ENCODE measurements at places on chromosomes 2 and 18.

- DNase-seq = no peak
Measured at GRCh38 chr18:78742218-78742745, 237.3 kb upstream of the SALL3 start.

DNA sequence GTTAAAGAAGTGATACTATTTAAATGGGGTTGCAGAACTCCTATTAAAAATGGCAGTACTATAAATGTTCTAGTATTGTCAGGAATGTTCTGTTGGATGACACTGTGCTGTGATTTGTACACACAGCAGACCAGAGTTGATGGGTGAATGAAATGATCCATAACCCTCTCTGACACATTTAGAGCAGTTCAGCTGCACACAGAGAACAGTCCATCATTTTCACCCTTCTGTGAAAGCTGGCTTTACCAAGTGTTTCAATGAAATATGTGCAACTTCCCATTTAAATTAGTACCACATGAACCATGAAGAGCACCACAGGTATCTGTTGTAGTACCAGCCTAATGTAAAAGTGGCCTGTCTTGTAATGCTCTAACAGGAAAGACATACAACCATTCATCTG lies 981.4 kb downstream of the TMEM182 start:
- no peak for DNase-seq

- DNase-seq = no peak
Measured at GRCh38 chr2:19009510-19009909, 348.9 kb downstream of the OSR1 start.

GRCh38 chr2:235699576-235699975 lies 205.7 kb downstream of the AGAP1 start:
- DNase-seq = no peak

DNA sequence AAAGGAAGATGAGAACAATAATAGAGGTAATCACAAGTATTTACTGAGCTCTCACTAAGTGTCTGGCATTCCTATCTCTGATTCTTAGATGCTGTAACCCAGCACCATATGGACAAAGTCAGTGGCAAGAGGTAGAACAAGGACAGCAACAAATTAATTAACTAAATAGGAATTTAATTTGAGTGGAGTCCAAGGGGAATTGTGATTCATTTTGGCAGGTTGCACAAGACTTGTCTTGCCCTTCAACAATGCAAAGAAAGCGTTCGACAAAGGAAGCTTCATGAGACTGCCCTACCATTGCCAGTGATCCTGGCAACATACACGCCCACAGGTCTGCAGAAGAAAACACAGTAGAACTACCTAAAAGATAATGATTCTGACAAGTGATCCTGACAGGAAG lies 221.6 kb downstream of the RBM43 start:
- no peak for DNase-seq

DNA sequence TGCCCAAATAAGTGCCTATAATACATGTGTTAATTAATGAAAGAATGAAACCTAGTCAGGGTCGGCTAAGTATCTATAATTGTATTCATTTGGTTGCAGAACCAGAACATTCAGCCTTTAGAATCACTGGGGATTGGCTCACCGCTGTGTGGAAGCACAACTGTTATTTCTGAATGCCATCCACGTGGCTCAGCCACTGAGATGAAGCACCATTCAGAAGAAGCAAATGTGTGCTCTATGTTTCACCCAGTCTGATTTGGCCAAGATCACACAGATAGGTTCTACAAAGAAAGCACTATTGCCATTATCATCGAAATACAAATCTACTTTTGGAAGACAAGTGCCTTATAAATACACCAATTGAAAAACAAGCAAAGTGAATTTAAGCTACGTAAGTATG lies 30.6 kb upstream of the SPOPL start:
- DNase-seq = no peak

DNA sequence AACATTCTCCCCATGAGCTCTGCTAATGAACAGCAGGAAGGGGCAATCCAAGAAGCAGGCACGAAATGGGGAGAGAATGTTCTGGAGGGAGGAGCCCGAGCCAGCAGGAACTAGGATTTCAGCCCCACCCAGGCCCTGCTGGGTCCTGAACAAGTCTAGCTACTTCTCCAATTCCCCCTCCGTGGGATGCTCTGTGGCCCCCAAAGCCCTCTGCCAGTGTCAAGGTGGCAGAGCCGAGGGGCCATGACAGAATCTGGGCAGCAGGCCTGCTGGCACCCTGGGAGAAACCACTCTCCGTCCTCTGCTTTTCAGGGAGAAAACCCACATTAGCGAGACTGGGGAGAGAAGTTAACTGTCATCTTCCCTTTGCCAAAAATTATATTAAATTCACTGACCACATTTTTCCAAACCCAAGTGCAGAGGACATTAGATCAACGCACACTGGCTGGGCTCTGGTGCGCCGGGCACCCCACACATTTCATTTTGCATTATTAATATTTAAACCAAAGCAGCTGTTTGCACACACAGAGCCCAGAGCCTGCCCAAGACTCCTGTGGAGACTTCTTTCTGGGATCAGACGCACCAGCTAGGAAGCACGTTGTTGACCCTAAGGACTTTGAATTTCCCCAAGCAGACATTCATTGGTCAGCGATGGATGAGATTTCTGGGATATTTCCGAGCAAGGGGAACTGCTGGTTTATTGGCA lies 80.2 kb upstream of the PKDCC start:
- DNase-seq = no peak

DNA sequence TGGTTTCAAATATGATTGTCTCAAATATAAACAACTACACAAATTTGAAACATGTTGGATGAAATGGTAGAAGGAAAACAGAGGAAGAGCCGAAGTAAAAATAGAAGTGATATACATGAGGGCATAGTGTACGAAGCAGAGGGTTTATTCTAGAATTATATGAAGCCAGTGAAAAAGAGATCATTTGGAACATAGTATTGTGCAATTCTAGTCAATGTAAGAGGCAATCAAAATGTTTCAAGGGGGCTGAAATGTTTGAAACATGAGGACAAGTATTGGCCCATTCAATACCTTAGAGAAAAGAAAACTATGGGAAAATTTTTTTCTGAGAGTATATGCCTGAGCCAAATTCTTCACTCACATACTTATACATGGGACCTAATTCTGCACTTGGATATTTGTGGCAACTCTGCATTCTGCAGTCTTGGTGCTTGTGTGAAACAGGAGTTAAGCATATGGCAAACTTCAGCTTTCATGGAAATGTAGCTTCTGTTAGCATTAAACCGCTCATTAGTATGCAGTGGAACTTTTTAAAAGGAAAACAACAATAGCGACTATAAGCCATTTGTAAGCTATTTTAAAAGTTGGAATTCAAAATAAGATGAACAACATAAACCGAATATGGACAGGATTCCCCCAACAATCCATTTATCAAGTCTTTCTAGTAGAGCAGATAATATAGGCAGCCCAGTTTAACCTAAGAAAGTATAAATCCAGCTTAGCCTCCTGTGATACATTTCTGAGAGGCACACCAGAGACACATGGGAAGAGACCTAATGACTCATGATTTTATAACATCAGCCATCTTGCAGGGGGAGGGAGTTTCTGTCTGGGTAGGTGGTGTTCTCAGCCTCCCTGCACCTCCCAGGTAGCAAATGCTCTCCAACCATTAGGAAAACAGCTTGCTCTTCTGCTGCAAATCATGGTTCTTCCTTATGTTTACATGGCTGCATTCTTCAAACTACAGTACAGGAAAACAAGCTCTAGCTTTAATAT lies 197.8 kb downstream of the PAX3 start:
- DNase-seq = no peak

Measured in NCI-H526 (cell line).